ENCODE measurements at places on chromosomes 7 and 10.

- peak; percentile 16 for DNase-seq
These were observed 140.4 kb upstream of the AUTS2 start for GRCh38 chr7:69457595-69458504.

GRCh38 chr10:118277871-118278270, 64.3 kb downstream of the FAM204A start:
- no peak for DNase-seq

DNA sequence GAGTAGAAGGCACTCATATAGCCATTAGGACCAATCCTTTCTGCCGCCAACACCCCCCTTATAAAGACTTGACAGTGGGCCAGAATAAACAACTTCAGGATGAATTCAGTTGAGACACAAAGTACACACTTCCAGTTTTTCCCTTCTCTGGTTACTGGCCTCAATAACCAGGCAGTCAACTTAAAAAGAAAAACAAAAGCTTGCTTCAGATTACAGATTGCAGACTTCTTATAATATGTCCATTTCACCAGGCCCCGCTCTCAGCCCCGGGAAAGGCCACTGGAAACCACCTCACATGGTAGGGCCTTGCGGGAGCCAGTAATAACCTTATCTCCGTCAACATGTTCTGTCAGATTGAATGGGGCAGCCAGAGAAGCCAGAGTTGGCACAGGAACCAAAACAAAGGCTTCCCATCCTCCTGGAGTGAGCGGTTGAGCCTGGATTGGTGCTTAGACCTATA, 108.8 kb downstream of the EGFR start:
- peak; percentile 95 for DNase-seq

DNA sequence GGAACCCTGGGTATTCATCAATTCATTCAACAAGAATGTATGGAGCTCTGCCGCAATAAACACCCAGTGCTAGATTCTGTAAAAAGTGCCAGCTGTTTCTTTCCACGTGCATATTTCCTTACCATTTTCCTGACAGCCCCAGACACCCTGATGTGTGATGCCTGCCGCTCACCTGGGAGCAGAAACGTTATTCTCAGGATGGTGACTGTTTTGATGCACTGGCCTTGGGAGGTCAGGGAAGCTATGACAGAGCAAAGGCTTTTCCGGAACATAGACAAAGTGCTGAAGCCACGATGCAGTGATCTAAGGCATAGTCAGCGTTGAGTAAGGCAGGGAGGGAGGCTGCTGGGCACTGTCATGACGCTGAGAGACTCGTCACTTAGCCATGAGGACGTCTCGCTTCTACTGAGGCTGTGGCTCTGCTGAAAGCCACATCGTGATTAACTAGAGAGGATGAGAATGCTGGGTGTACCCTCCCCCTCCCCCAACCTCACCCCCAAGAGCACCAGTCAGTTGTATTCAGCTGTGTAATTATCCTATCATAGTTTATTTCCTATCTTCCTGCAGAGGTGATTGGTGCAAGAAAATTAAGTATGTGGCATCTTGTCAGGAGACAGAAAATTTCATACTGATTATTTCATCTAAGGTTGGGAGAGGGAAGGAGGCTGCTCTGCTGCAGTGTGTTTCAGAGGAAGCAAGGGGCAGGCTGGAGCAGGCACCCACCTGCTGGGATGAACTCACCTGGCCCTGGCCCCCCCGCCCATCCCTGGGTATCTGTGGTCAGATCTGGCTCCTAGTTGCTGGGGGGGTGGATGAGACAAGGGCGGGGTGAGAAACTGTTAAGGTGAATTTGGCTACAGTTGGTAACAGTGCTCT, 48.8 kb upstream of the SMNDC1 start:
- DNase-seq = no peak

DNA sequence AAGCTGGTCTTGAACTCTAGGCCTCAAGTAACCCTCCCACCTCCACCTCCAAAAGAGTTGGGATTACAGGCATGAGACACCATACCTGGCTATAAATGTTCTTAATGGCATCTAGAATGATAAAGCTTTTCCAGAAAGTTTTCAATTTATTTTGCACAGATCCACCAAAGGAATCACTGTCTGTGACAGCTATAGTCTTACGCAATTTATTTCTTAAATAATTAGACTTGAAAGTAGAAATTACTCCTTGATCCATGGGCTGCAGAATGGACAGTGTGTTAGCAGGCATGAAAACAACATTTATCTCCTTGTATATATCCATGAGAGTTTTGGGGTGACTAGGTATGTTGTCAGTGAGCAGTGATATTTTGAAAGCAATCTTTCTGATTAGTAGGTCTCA, 33.8 kb downstream of the GALNT11 start:
- no peak for DNase-seq
